ENCODE measurements at places on chromosomes 6 and 20. TPM values are rescaled to one million over a fixed set of nuclear protein-coding genes. Genes with fewer than 3 reads are reported as not detected.

The DYNLT2 gene
- total RNA-seq: 2.6 TPM

The LKAAEAR1 gene
- not detected for total RNA-seq

The MOXD1 gene
- 1.5 TPM for total RNA-seq

The PAK1IP1 gene
- total RNA-seq: 9.9 TPM

The TRIM40 gene
- not detected for total RNA-seq

The CEP57L1 gene
- 30.1 TPM for total RNA-seq

The PROKR2 gene
- total RNA-seq: not detected

The HLA-DRA gene
- 319 TPM for total RNA-seq

The CST7 gene
- 1.1 TPM for total RNA-seq

The PI3 gene
- not detected for total RNA-seq

The ADGRB3 gene
- 1.8 TPM for total RNA-seq

The SLC13A3 gene
- 2.0 TPM for total RNA-seq

Data from subcutaneous adipose tissue (tissue), 4 donors.